ENCODE measurements at places on chromosomes 6 and 20.

GRCh38 chr6:81562169-81562568 lies 190.3 kb downstream of the TENT5A start:
- no peak for DNase-seq

GRCh38 chr20:18287546-18287914 lies 797 bp upstream of the ZNF133 start:
- DNase-seq, result no peak

DNA sequence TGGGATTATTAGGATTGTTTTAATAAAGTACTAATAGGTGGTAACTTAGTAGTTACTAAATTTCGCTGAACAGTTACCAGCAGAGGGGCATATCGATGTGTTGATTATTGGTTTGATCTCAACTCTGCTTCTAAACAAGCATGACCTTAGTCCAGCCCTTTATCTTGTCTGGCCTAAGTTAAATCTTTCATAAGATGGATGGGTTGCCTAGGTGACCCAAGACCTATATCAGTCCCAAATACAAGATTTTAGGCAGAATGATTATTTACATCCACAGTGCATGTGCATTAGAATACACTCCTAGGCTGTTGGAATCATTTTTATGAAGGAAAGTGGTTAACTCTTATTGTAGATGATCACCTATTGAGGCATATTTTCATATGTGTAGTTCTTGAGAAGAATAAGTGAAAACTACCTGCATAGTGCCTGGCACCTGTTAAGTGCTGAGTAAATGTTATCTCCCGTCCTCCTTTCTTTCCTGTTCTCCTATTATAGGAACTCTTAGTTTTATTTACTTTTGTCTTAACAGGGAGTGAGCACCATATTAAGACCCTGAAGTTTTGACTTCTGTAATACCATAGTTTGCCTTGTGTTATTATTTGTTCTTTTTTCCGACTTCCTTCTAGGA lies 1.1 kb downstream of the HSF2 start:
- DNase-seq, result no peak

DNA sequence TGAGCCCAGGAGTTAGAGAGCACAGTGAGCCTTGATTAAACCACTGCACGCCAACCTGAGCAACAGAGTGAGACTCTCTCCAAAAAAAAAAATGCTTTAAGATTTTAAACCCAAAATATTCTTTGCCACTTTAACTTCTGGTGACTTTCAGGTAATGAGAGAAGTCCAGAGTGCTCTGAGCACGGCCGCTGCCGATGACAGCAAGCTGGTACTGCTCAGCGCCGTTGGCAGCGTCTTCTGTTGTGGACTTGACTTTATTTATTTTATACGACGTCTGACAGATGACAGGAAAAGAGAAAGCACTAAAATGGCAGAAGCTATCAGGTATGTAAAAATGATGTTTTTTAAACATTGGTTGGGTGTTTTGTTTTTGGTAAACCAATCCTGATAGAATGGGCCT lies 66.4 kb downstream of the RPP40 start:
- no peak for DNase-seq

DNA sequence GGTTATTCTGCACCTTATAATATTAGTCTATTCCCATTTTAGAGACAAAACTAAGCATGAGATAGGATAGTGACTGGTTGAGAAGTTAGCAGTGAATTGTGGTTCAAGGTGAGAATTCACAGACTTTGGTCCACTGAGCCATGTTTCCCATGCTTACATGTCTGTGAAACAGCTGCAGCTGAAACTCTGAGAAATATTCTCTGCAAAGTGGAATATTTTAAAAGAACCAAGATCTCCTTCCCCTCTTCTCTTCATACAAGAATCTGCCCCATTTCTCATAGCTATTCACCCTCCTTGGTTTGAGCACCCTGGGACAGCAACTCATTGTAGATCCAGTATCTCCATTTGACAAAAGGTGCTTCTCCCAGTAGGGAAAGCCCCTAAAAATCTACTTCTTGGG lies 70.2 kb upstream of the TMEM170B start:
- no peak for DNase-seq

DNA sequence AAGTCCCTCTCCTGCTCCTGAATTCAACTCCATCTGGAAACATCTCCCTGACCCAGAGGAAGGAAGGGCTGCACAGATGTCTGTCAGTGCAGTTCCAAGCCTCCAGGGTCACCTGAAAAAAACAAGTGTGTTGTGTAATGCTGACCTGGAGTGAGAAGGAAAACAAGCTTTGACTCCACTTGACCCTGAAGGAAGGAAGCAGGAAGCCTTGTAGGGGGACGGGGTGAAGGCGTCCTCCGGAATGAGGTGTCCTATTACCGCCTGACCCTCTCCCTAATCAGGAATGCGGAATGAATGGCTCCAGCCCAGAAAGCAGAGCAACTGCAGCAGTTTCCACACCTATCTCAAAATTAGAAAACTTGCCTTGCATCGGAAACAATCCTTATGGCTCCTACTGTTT lies 13.9 kb upstream of the ADGRF5 start:
- no peak for DNase-seq

DNA sequence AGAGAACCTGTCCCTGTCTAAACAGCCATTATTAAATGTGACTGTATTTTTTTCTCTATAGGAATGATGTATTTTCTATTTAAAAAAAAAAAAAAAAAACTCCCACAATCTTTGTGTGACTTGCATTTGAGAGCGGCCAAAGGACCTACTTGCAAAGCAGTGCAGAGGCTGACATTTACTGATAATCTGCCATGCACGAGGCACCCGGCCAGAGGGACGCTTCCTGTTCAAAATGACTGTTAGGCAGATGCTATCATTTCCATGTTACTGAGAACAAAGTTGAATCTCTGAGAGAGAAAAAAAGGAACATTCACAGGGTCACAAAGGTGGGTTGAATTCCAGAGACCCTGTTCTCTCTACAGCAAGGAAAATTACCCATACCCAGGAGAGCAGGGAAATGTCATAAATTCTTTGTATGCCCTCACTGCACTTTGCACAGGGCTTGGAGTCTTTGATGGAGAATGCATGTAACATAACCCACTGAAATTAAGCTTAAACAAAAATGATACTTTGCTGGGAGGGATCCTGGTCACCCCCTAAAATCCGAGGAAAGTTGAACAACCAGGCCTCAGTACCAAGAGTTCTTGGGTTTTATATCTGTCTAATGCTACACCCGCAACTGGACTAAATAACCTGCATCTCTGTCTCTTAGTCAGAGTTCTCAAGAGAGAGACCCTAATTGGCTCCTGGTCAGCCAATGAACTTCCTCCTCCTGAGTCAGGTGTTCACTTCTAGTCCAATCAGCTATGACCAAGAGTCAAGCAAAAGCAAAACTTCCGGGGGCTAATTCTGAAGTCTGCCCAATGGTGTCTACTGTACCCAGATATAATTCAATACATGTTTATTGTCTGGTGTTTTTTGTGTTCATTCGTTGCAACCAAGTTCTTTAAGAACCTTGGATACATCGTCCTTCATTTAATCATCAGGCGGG lies 61.2 kb downstream of the GCLC start:
- no peak for DNase-seq

DNA sequence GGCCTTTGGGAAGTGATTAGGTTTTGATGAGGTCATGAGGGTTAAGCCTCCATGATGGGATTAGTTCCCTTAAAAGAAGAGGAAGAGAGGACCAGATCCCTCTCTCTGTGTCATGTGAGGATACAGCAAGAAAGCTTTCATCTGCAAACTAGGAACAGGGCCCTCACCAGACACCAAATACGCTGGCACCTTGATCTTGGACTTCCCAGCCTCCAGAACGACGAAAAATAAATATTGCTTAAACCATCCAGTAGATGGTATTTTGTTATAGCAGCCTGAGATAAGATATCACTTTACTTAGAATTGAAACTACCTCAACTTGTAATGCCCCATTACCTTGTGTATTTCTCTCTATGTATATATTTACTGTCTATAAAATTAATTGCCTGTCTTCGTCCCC lies 65.4 kb upstream of the NNAT start:
- DNase-seq, result no peak

DNA sequence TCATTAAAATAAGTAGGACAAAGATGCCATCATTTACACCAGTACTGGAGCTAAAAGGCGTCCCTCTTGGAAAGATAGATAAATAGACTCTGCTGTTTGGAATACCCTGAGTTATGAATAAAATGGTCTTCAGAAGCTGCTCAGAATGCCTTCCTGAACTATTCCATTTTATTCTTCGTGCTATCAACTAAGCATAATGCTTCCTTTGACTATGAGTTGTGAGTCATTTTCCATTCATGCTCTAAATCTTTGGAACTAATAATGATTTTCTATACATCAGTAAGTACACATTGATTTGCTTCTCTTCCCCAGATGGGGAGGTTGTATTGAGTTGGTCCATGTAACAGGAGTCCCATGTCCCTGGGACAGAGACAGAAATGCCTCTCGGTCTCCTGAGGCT lies 98.3 kb upstream of the PDE7B start:
- no peak for DNase-seq

GRCh38 chr20:19026901-19027644 lies 185.4 kb upstream of the SLC24A3 start:
- DNase-seq, result no peak

GRCh38 chr6:3088968-3089367 lies 20.7 kb downstream of the RIPK1 start:
- DNase-seq, result no peak

GRCh38 chr6:116073765-116074440 lies 13.2 kb upstream of the FRK start:
- no peak for DNase-seq

DNA sequence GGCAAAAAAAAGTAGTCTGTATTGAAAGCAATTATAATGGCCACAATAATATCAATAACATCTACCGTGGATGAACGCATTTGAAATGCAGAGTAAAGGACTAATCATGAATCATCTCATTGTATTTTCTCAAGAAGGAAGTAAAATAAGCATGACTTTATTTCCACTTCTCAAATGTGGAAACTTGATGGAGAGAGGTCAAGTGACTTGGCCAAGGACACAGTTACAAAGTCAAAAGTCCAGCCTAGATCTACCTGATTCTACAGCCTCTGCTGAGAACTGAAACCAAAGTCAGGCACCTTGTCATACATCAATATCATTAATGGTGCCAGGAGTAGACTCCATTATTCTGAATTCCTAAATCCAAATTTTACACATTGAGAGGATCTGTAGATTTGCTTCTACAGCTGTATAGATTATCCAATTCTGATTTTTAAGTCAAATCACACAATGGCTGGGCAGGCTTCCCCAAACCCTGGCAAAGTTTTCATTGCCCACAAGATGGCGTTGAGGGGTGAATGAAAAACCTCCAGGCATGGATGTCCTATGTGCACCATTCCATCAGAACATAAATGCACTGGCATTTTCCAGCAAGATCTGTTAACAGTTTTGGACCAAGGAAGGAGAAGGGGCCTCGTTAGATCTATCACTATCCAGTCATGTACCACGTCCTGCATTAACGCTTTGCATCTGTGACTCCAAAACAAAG lies 423.1 kb downstream of the MAFB start:
- no peak for DNase-seq

DNA sequence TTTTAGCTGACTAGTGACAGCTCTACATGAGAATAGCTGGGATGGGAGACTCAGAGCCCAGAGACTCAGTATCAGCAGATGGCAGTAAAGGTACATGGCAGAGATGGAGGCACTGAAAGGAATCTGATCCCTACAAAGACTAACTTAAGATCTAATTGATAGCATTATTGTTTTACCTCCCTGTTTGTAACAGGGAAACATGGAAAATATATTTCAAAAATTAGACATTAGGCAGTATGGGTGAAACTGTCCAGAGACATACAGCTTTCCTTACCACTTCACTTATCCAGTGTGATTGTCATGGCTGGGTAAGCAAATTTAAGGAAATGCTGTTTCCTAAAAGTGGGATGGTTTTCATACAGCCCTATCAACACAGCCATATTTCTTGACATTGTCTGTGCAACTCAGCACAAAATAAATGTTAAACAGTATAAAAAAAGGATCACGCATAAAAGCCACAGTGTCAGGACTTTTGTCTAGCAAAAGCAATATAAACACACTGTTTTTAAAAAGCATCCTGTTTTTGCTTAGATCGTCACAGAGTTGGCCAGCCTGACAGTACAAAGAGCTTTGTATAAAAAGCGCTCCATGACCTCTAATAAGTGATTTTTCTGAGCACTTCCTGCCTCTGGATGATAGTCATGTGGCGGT lies 376.9 kb downstream of the PHF3 start:
- DNase-seq, result no peak

- DNase-seq, result no peak
These were observed 30.4 kb downstream of the SLC2A4RG start for GRCh38 chr20:63769891-63770474.

GRCh38 chr20:673603-674001 lies 2.0 kb downstream of the SCRT2 start:
- DNase-seq, result no peak

DNA sequence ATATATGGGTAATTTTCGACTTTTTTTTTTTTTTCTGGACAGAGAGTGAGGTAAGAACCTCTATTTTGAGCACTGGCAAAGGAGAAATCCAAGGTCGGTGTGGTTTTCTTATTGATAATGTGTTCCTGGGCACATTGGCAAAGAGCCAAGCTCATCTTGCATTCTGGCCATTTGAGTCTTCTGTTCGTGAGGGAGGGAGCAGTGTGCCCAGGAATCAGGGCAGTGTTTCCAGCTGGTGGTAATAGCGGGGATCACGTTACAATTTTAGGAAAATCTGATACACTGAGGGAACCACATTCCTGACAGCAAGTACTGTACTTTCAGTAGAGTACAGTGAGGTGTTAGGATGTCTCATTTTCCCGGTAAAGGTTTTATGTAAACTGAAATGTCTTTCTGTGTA lies 442.3 kb upstream of the MAP3K7 start:
- no peak for DNase-seq

GRCh38 chr6:166862978-166863530 lies 93.3 kb downstream of the RNASET2 start:
- DNase-seq, result no peak

DNA sequence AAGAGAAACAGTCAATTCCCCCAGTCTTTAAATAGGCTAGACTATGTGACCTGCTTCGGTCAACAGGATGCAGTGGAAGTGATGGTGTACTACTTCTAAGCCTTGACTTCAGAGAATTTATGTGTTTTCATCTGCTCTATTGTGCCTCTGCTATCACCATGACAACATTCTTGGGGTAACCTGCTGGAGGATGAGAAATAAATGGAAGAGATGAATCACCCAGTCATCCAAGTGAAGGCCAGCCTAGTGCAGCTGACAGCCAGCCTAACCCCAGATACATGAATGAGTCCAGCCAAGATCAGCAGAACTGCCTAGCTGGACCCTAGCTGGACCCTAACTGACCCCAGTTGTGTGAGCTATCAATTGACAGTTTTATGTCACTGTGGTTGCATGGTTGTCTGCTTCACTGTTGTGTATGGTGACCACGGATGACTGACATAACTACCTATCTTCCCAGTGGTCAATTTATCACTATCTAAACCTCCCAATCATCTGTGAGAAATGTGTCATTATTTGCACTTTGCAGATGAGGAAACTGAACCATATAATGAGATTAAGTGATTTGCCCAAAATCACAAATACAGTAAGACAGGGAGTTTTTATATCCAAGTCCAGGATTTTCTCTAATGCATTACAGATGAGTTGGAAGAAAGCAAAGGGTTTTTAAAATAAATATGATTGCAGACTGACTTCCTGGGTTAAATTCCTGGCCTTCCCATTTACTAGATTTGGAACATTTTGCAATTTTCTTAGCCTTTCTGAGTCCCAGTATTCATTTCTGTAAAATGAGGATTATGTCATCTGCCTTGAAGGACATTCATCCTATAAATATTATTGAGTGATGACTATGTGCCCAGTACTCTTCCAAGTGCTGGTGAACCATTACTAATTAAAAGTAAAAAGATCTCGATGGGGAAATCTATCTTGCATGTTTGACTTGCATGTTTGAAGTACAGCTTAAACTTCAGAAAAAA lies 136.4 kb upstream of the PLCB4 start:
- DNase-seq, result no peak

GRCh38 chr20:63009045-63009961 lies 2.5 kb upstream of the BHLHE23 start:
- peak; percentile 100 for DNase-seq

Measured in 8988T (cell line).